ENCODE measurements at places on chromosomes 3 and 15. TPM values are rescaled to one million over a fixed set of nuclear protein-coding genes. Genes with fewer than 3 reads are reported as not detected.
A peak's percentile ranks its signal among the peaks of the same experiment; 100 is the strongest.

DNA sequence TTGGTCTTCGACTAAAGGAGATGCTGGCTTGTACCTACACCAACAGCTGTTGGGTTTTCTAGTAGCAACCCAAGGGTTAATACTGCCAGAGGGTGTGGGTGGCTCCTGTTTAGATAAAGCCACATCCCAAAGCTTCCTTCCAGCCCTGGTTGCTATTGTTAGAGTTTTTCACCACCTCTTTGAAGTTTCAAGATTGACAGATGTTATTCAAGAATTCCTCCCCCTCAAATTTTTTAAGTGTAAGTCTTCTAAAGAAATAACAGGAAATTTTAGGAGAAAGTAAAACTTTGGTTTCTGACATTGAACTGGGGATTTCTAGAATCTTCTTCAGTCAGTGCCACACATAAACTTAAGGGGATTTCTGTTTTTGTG is 60.9 kb downstream of the TGFBR2 start:
- peaks cover 92% of the 10 kb centered on the region for H3K4me1 ChIP-seq
- H3K4me3 ChIP-seq: no peak overlapping the region
- no peak for DNase-seq
- no peaks in the 10 kb centered on the region for H3K27me3 ChIP-seq
- H3K27ac ChIP-seq: peak overlapping the region; percentile 89
- H3K36me3 ChIP-seq: peaks cover 46% of the 10 kb centered on the region

DNA sequence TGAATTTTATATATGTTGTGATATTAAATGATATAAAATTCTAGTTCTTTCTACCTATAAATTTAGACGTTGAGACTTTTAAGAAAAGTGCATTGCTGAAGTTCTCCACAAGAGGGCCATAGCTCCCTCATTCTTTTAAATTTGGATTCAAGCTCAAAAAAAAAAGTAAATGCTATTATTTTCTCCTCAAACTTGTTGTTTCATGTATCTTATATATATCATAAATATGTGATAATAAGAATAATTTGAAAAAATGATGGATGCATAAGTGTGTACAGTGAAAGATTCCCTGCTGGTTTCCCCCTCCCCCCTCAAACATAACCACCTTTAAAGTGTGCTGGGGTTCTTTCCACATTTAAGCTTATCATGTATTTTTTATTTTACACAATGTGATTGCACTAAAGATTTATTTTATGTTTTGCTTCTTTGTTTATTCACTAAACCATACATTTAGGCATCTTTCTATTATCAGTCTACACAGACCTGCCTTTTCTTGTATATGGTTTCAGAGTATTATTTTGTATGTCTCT is 769.4 kb upstream of the GOLIM4 start:
- no peaks in the 10 kb centered on the region for H3K36me3 ChIP-seq
- H3K27me3 ChIP-seq: peaks cover 6% of the 10 kb centered on the region
- no peak overlapping the region for H3K27ac ChIP-seq
- no peak overlapping the region for H3K4me3 ChIP-seq
- DNase-seq: no peak

GRCh38 chr15:42056934-42057798 is 36.3 kb upstream of the PLA2G4E start:
- no peaks in the 10 kb centered on the region for H3K36me3 ChIP-seq
- no peak overlapping the region for H3K27ac ChIP-seq
- peak overlapping the region; percentile 61 for H3K4me3 ChIP-seq
- no peak for DNase-seq
- peaks cover 40% of the 10 kb centered on the region for H3K27me3 ChIP-seq

DNA sequence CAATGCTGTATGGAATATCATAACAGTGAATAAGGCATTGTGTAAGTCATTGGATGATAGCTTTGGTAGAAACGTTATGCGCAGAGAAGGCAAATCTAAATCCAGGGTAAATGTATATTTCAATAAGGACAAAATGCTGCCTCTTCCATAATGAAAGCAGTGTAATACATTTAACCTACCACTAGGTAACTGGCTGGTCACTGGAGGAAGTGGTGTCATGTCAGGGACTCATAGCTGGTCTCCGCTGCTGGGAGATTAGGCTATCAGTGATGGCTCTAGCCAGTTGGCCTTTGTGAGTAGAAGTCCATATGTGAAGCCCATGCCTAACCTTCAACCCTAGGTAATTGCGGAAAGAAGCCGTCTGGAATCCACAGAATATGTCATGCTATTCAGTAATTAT is 140.9 kb downstream of the NLGN1 start:
- H3K27me3 ChIP-seq: no peaks in the 10 kb centered on the region
- no peaks in the 10 kb centered on the region for H3K4me1 ChIP-seq
- H3K27ac ChIP-seq: no peak overlapping the region
- no peak overlapping the region for H3K4me3 ChIP-seq

DNA sequence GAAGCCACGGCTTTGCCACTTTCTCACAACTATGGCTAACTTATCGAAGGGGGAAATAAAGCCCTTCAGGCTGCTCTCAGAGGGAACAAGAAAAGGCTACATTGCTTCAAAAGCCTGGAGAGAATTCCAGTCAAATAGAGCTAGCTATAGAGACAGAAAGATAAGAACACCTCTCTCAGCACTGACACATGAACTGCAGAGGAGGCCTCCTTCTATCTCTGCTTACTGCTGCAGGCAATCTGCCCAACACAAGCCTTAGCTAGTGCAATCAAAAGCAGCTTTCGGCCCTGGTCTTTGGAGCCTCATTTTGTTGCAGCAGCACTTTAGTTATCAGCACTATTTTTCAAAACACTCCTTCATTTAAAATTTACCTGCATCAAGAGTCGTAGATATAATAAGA is 118.4 kb upstream of the ROBO1 start:
- H3K36me3 ChIP-seq: no peaks in the 10 kb centered on the region
- H3K4me1 ChIP-seq: no peaks in the 10 kb centered on the region
- no peak for DNase-seq
- no peak overlapping the region for H3K4me3 ChIP-seq
- H3K27ac ChIP-seq: no peak overlapping the region

GRCh38 chr3:46663591-46664135 is 29.8 kb downstream of the ALS2CL start:
- no peaks in the 10 kb centered on the region for H3K36me3 ChIP-seq
- H3K4me1 ChIP-seq: peaks cover 5% of the 10 kb centered on the region
- no peak overlapping the region for H3K27ac ChIP-seq
- no peak for DNase-seq
- peaks cover 21% of the 10 kb centered on the region for H3K27me3 ChIP-seq

DNA sequence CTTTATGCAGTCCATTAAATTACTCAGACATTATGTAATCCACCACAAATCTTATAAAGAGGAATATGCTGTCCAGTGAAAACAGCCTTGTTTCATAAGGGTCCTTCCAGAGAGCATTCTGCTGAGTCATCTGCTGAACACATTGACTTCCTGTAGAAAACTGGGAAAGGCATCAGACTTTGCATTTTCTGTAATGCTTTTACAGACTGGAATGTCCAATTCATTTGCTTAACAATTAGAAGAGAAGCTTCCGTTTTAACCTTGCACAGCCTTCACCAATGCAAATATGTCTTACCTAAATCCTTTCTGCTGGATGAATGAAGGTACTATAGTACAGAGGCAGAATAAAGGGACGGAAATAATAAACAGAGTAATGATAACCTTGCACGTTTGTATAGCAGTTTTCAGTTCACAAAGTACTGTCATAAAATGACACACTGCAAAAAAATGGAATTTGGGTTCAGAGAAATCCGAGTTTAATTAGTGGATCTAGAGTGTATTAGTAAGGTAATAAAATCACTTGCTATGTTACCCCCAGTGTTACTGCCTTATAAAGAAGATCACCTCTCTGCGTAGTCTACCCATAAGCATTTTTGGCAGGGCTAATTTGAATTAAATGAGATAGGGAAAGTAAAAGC is 301.5 kb downstream of the PYDC2 start:
- no peaks in the 10 kb centered on the region for H3K27me3 ChIP-seq
- H3K4me3 ChIP-seq: no peak overlapping the region
- no peak overlapping the region for H3K27ac ChIP-seq

- H3K4me3 ChIP-seq: no peak overlapping the region
- no peaks in the 10 kb centered on the region for H3K36me3 ChIP-seq
- DNase-seq: no peak
- no peaks in the 10 kb centered on the region for H3K4me1 ChIP-seq
- no peaks in the 10 kb centered on the region for H3K27me3 ChIP-seq
These were observed 192.8 kb downstream of the UBE3A start for GRCh38 chr15:25245801-25246622.

GRCh38 chr3:89964347-89964746 is 856.9 kb downstream of the EPHA3 start:
- H3K4me1 ChIP-seq: no peaks in the 10 kb centered on the region
- no peak overlapping the region for H3K27ac ChIP-seq
- H3K27me3 ChIP-seq: no peaks in the 10 kb centered on the region
- no peak for DNase-seq
- no peak overlapping the region for H3K4me3 ChIP-seq
- no peaks in the 10 kb centered on the region for H3K36me3 ChIP-seq

GRCh38 chr3:194985031-194985578 is 285.9 kb downstream of the XXYLT1 start:
- peaks cover 4% of the 10 kb centered on the region for H3K4me1 ChIP-seq
- H3K27me3 ChIP-seq: peaks cover 3% of the 10 kb centered on the region
- H3K27ac ChIP-seq: no peak overlapping the region

DNA sequence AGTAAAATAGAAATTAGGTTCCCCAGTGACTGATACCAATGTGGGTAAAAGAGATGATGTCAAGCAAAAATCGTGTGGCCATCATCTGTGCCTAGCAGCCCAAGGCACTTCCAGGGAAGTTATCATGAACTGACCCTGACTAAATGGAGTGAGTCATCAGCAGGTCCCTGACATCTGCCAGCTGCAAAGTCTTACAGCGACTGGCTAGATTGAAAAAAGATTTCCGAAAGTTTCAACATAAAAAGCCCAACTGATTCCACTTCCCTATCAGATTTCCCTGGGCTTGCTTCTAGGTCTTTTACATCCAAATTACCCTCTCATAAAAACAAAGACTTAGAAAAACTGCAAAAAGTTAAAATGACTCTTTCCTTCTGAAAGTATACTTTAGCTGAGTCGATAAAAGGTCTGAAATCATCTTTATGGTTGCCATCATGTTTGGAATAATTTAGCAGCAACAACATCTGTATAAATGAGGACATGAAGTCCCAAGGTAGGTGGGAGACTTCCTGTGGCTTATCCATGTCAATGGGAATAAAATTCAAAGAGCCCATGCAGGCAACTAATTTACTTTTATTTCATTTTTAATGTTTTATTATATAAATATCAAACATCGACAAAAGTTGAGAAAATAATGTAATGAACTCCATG is 342.8 kb downstream of the ERC2 start:
- H3K4me3 ChIP-seq: no peak overlapping the region
- H3K4me1 ChIP-seq: no peaks in the 10 kb centered on the region

GRCh38 chr3:87507753-87508152 is 231.4 kb upstream of the POU1F1 start:
- no peaks in the 10 kb centered on the region for H3K27me3 ChIP-seq
- H3K4me1 ChIP-seq: no peaks in the 10 kb centered on the region
- no peak overlapping the region for H3K4me3 ChIP-seq
- no peaks in the 10 kb centered on the region for H3K36me3 ChIP-seq

GRCh38 chr3:72310419-72311380 is 525.8 kb upstream of the PROK2 start:
- peak; percentile 89 for DNase-seq
- H3K4me1 ChIP-seq: peaks cover 75% of the 10 kb centered on the region
- peak overlapping the region; percentile 77 for H3K4me3 ChIP-seq
- peaks cover 7% of the 10 kb centered on the region for H3K36me3 ChIP-seq
- no peaks in the 10 kb centered on the region for H3K27me3 ChIP-seq

- H3K27me3 ChIP-seq: peaks cover 26% of the 10 kb centered on the region
- peak overlapping the region; percentile 63 for H3K27ac ChIP-seq
- H3K4me3 ChIP-seq: no peak overlapping the region
- peaks cover 22% of the 10 kb centered on the region for H3K4me1 ChIP-seq
- H3K36me3 ChIP-seq: no peaks in the 10 kb centered on the region
- no peak for DNase-seq
These were observed 237.4 kb upstream of the UMPS start for GRCh38 chr3:124492824-124493223.

Gene PTH1R
- not detected for polyA plus RNA-seq

Gene CCDC71
- polyA plus RNA-seq: 1.0 TPM

Gene COL8A1
- not detected for polyA plus RNA-seq
